ENCODE measurements at places on chromosomes 5 and 9.
A peak's percentile ranks its signal among the peaks of the same experiment; 100 is the strongest.

DNA sequence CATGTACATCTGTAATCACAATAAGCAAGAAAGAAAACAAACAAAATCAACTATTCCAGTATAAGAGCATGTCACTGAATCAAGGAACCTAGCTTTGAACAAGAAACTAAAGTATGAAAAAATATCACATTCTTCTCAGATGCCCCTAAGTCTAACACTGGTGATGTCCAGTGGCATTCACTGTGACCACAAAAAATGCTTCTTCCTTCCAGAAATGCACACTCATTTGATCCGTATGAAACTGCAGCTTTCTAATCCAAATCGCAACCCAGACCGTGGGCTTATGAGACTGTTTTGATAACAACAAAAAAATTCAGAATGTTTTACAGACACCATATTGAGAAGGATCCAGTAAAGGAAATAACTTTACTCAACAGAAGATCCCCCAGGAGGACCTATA lies 320.1 kb upstream of the TARS1 start:
- no peak for DNase-seq

- DNase-seq, result no peak
These were observed 76.8 kb downstream of the FCHO2 start for GRCh38 chr5:73032635-73033034.

DNA sequence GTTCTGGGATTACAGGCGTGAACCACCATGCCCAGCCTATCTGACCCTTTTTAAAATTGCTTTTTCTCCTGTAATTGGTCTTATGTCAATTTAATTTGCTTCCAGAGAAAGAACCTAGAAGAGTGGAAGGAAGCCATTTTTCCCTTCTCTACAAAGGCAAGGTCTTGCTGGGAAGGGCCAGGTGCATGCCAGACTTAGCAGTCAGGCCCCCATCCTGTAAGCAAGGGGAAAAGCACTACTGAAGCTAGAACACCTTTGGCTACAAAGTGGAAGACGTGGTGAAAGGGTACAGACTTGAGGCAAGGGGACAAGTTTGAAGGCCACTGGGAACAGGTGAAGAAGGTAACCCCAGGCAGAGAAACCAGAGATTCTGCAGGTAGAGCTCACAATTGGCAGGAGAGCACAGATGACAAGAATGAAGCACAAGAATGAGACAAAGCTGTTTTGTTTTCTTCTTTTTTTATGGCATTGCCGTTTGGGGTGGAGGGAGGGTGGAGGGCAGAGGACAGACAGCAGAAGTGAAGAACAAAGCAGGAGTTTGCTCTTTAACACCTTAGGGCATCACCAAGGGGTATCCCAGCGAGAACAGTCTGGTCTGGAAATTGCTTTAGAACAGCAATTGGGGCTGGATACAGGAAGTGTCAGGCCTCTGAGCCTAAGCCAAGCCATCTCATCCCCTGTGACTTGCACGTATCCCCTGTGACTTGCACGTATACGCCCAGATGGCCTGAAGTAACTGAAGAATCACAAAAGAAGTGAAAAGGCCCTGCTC lies 72.9 kb downstream of the SERINC5 start:
- no peak for DNase-seq

- no peak for DNase-seq
These were observed 3.9 kb downstream of the KYAT1 start for GRCh38 chr9:128877852-128878251.

DNA sequence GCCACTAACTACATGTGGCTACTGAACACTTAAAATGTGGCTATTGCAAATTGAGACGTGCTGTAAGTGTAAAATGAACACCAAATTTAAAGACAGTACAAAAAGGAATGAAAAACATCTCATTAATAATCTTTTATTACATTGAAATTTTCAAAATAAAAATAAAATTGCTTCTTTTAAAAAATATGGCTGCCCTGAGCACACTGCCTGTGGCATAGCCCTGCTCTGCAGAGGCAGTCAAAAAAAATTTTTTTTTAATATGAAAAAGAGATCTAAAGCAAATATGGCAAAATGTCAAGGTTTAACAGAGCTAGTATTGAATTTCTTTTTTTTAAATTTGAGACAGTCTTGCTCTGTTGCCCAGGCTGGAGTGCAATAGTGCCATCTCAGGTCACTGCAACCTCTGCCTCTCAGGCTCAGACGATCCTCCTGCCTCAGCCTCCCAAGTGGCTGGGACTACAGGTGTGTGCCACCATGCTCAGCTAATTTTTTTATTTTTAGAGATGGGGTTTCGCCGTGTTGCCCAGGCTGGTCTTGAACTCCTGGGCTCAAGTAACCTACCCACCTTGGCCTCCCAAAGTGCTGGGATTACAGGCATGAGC lies 25.6 kb downstream of the CARNMT1 start:
- no peak for DNase-seq

DNA sequence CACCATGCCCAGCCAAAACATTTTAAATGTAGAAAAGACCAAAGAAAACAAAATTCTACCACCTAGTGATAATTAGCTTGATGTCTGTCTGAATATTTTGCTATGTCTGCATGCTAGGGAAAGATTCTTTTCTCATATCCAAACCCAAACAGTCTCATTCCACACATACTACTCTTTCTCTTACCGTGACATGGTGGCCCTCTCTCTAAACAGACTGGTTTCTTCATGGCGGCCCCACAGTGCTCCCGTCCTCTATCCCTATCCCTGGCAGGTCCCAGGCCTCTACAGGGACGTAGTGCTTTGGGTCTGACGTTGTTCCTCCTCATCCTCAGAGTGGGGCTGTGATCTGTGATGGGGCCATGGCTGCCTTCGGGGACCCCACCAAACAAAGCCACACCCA lies 8.1 kb downstream of the CORO2A start:
- DNase-seq, result no peak

DNA sequence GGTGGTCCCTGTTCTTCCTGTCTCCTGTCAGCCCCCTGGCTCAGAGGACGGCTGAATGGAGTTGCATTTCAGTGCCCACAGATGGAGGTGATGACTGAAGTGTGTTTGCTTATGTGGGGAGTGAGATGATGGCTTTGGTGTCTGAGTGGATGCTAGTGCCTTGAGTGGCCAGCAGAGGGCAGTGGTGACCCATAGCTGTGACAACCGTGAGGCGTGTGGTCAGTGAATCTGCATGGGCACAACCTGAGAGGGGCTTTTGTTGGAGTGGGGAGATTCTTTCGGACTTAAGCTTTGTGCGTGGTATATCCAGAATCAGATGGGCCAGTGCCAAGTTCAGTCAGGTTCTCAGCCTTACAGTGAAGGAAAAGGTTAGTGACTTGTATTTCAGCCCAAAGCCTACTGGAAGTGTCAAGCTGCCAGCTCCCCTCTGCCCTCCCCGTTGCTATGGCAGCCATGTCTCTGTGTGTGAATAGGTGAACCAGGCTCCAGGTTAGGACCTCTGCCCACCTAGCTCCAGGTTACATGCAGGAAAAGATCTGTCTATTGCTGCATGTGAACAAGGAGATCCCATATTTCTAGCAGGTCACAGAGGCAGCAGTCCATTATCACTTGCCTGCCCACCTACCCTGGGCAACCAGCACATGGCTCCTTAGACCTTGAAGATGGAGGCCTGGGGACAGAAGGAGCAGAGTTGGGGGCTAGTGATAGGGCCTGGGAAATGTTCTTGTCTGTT lies 14.7 kb upstream of the CXXC5 start:
- peak; percentile 47 for DNase-seq

- DNase-seq, result no peak
These were observed 41.4 kb upstream of the IL7R start for GRCh38 chr5:35815089-35815936.

DNA sequence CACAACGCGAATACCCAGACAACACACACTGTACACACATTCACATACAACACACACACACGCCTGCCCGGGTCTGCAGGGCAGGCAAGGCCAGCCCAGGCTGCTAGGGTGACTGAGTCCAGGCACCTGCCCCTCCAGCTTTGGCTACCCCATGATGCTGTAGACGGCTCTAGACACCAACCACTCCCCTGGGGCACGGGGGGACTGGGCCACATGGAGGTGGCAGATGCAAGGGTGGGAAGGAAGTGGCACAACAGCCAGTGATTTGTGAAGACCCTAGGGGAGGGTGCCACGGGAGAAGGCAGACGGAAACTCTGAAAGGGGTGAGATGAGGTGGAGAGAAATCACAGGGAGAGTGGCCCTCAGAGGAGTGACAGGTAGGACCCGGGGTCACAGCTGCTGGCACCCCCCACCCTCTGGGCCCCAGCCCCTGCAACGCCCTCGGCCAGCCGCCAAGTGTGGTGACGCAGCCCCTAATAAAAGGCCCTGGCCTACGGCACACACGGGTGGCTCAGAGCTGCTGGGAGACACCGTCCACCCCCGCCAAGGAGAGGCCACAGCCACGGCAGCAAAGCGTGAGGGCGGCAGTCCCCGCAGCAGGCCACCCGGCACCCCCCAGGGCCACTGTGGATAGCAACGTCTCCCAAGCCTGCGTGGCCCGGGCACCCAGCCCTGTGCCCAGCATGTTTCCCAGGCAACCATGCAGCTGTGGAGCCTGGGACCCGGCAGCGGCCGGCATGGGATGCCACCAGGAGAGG lies 6.6 kb upstream of the CCDC187 start:
- DNase-seq, result no peak

GRCh38 chr5:71810023-71810422 lies 90.9 kb downstream of the CARTPT start:
- no peak for DNase-seq

DNA sequence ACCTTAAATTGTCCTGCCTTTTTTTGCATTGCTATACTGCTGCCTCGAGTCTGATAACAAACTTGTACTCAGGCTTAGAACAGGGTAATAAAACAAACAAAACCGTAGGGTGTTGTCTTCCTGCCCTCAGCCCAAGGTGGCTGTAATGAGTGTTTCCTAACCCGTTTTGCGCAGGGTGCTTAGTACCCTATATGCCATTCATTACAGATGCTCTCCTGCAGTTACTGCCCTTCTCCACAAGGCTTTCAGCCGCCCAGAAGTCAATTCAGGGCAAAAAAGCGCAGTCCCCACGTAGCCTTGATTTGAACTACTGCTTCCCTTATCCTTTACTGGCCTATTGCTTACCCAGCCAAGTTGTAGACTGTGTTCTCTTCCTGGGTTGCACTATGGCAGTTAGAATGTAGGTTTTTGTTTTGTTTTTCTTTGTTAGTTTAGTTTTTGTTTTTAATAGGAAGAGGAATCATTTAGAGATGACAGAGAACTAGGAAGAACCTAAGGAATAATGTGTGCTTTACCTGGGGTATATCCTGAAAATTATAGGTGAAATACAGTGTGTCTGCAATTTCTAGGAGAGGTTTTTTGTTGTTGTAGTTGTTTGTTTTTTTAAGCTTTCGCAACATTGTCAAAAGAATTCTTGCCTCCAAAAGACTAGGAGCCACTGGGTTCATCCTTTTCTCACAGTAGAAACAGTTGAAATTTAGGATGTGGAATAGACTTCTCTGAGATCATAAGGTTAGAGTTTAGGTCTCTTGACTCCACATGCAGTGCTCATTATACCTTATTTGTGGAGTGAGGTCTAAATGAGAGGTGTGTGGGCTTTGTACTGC lies 1.3 kb downstream of the HMGXB3 start:
- no peak for DNase-seq

DNA sequence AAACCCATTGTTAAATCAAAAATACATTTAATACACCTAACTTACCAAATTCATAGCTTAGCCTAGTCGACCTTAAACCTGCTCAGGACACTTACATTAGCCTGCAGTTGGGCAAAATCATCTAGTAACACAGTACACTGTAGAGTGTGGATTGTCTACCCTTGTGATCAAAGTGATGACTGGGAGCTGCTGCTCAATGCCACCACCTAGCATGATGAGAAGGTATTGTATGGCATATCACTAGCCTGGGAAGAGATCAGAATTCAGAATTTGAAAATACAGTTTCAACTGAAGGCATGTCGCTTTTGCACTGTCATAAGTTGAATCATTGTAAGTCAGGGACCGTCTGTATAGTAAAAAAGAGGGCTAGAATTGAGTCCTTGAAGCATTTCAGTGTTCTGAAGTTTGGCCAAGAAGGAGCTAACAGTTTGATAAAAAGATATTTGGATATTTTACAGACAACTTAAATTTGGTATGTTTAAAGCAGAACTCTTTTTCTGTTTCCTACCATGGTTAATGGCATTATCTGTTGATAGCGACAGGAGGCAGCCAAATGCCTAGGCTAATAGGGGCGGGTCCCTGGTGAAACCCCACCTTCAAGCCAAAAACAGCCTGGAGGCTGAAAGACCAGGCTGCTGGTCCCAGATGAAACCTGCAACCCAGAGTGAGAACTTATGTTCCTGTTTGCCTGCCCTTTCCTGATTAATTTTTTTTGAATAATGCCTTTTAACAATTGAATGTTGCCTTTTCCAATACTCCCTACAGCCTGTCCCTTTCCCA lies 23.0 kb downstream of the SMIM15 start:
- no peak for DNase-seq

- DNase-seq, result no peak
These were observed 423.3 kb upstream of the ADAMTS16 start for GRCh38 chr5:4716781-4717180.

- DNase-seq, result no peak
These were observed 67.5 kb downstream of the RGMB start for GRCh38 chr5:98840946-98841345.

- no peak for DNase-seq
These were observed 2.6 kb upstream of the NSD1 start for GRCh38 chr5:177131019-177131320.

GRCh38 chr5:3925022-3925421 lies 329.4 kb downstream of the IRX1 start:
- no peak for DNase-seq

DNA sequence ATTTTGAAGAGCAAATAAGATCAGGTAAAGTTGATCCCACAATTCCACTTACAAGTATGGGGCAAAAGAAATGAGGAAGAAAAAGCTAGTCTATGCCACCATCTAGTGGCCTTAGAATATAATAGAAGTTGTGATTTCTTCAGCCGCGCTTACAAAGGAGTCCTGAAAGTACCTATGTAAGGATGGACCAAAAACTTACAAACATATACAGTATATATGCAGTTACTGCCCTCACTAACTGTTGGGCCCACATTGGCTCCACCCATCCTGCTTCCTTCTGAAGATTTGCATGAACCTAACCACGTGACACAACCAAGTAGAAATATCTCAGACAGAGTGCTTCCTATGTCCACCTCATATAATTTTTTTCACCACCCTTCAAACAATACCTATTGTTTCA lies 11.7 kb upstream of the OR13D1 start:
- DNase-seq, result peak; percentile 29

GRCh38 chr5:170552621-170553115 lies 48.8 kb downstream of the KCNIP1 start:
- no peak for DNase-seq

- DNase-seq, result no peak
These were observed 53.7 kb downstream of the MARCHF3 start for GRCh38 chr5:126976520-126977172.

GRCh38 chr5:179620293-179620692 lies 3.2 kb downstream of the HNRNPH1 start:
- DNase-seq, result no peak

GRCh38 chr9:135701959-135702721 lies at the start of gene KCNT1:
TSS of gene KCNT1 (plus strand) at chr9:135702185. CDS start at chr9:135702259, 74 bp downstream.
- DNase-seq, result no peak

DNA sequence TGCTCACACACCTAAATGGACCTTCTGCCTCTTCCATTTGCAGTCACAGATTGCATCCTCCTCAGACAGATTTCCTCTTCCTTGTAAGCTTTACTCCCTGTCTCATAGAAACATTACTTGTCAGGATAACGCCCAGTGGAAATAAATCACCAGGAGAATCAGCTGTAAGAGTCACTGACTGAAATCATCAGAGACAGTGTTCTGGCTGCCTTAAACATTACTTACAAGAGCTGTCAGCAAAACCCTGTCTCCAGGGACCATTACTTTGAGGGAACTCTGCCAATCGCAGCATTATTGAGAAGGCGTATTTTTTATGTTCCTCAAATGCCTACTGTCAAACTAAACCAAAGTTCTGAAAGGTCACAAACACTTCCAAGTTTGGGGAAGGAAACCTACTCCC lies 5.9 kb downstream of the DPYSL3 start:
- DNase-seq, result no peak

- no peak for DNase-seq
These were observed 45.0 kb upstream of the DMRTA1 start for GRCh38 chr9:22401671-22402070.

All from glomerular endothelial cell (primary cell).